ENCODE measurements at places on chromosomes 4 and X.

DNA sequence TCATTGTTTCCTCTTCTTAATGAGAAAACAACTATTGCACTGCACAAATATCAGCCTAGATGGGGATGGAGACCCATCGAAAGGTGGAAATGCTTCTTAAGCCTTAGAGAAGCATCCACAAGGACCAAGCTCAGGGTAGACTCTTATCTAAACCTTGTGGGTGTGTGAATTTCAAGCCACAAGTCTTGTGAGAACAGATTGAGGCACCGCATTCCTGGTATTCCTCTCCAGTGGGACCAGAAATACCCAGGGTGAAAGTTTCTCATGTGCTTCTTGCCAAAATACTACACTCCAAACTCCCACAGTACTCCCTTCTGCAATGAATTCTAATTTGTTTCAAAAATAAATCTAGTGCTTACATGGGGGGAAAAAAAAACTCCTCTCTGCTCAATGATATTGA, 375.6 kb downstream of the PDGFC start:
- DNase-seq, result no peak

- DNase-seq, result no peak
Measured at GRCh38 chrX:118726887-118727685, at the start of gene IL13RA1. IL13RA1 (plus strand) TSS chrX:118727606; CDS start chrX:118727639, 33 bp downstream.

GRCh38 chr4:108215055-108215454, 46.3 kb upstream of the LEF1 start:
- no peak for DNase-seq

DNA sequence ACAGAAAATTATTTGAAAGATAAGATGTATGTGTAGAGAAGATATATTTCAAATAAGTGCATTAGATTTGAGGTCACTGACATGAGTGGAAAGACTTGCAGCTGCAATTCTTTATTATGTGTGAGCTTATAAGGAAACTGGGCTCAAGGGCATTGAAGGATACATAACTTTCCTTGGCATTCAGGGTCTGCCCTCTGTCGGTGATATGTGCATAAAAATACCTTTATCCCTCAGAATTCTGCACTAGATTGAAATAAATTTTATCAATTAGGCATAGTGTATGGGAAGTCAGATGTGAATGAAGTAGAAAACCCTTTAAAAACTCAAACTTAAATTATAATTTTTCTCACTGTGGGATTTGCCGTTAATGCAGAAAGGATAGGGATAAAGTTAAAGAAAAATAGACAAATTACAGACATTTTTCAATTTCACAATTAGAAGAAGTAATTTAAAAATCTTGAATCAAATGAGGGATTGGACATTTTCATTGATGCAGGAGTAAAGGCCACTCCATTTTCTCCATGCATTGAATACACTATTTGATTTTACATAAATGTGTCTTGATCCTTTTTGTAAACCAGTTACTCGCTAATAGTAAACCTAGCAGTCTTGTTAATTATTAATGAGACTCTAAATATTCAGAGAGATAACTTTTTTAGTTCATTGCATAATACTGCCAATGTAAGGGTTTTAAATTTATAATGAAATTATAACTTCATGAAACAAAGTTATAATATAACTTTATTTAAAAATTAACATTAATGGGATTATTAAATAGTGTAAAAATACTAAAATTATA, 21.0 kb upstream of the ETNPPL start:
- DNase-seq, result no peak

- DNase-seq, result no peak
Measured at GRCh38 chr4:22427675-22428074, 88.2 kb downstream of the ADGRA3 start.

DNA sequence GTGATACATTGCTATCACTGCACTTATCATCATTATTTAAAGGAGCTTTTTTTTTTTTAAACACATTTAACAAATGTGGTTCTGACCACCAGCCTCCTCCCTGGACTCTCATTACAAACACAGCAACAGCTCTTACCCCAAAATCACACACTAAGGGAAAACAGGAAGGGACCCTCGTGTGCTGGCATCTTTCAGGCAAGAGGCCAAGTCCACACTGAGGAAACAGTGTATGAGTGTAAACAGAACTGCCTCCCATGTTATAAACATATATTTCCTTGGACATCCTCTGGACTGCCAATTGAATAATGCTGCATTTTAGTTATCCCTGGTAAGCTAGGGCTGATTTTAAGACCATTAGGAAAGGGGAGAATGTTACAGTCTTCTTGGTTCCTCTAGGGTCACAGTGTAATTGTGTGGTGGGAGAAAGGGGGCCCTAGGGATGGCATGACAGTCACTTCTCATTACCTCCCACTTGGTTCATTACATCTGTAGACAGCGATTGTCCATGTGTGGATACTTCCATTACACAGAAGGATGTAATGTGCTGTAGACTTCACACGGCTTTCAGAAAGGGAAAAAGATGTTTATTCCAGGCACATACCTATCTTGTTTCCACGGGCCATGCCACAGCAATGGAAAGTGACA, 244.6 kb upstream of the TET2 start:
- DNase-seq, result no peak

- DNase-seq, result no peak
Measured at GRCh38 chr4:168758351-168758876, 251.6 kb downstream of the CBR4 start.

DNA sequence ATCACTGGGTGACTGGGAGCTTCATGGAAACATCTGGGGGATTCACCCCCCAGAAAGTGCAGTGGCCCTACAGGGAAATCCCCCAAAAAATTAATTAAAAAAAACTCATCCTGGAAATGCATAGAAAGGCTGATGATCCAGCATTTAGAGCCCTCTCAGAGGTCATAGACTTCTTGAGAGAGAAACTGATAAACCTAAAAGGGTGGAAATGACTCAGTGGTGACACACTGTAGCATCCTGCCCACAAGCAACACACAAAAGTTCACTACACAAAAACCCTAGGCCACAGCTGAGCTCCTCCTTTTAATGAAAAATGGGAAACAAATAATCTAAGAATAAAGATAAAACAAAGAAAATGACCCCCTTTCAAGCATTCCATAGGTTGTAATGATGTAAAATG, 911.5 kb downstream of the GLUD2 start:
- DNase-seq, result no peak

DNA sequence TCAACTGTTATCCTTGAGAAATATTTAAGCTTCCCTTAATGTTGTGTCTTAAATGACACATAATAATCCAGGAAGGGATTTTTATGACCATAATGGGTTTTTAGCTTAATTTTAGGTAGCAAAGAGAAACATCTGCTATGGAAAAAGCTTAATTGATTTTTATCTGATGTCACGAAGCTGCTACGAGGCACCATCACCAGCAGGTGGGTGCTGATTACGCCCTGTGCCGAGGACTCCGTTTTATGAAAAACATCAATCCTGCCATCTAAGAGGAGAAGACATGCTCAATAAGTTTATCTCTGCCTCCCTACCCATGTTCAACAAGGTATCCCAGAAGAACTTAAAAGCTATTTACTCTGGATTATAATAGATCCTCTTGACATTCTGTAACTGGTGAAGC, 280.6 kb upstream of the ZFP42 start:
- no peak for DNase-seq

GRCh38 chr4:82784681-82785610, 13.7 kb downstream of the SCD5 start:
- DNase-seq, result no peak

GRCh38 chrX:18702362-18703195, 4.9 kb upstream of the PPEF1 start:
- no peak for DNase-seq

GRCh38 chrX:51456814-51457213, 39.6 kb downstream of the NUDT11 start:
- no peak for DNase-seq

- DNase-seq, result no peak
Measured at GRCh38 chr4:95531141-95531540, 17.6 kb downstream of the UNC5C start.

DNA sequence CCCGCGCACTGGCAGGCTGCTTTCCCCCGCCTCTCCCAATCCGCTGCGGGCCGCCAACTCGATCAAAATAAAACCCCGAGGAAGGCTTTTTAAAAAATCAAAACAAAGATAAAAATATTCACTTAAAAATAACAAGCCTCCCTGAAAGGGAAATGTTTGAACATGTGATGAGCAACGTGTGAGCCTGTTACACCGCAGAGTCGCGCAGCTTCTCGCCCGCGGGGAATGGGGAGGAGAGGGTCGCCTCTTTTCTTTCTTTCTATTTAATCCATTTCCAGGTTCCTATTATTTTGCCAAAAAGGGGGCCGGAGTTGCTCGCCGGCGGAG, 326.0 kb upstream of the F9 start:
- no peak for DNase-seq

DNA sequence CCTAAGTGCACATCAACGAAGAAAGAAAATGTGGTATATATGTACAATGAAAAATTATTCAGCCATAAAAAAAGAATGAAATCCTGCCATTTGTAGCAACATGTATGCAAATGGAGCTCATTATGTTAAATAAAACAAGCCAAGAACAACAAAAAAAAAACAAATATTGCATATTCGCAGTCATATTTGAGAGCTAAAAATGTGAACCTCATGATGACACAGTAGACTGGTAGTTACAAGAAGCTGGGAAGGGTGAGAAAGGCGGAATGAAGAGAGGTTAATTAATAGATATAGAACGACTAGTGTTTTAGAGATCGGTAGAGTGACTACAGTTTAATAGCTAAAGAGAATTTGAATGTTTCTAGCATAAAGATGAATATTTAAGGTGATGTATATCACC, 89.2 kb downstream of the PDS5A start:
- no peak for DNase-seq

GRCh38 chrX:13684361-13684760, 4.6 kb upstream of the RAB9A start:
- DNase-seq, result no peak

- DNase-seq, result peak; percentile 74
Measured at GRCh38 chrX:71128915-71129765, 10.7 kb downstream of the MED12 start.

- DNase-seq, result no peak
Measured at GRCh38 chrX:17633546-17633945, 103.7 kb upstream of the SCML1 start.

DNA sequence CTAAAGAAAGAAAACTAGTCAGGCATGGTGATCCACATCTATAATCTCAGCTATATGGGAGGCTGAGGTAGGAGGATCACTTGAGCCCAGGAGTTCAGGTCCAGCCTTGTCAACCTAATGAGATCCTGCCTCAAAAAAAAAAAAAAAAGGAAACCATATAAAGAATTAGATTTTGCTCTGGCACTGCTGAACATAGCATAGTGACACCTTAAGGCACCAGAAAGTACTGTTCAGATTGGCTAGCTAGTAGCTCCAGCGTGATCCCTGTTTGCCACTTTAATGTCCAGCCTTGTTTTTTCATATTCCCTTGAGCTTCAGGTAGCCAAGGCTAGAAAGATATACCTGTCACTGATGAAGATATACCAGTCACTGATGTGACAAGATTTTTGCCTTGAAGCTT, 34.1 kb downstream of the EXOC1 start:
- no peak for DNase-seq

DNA sequence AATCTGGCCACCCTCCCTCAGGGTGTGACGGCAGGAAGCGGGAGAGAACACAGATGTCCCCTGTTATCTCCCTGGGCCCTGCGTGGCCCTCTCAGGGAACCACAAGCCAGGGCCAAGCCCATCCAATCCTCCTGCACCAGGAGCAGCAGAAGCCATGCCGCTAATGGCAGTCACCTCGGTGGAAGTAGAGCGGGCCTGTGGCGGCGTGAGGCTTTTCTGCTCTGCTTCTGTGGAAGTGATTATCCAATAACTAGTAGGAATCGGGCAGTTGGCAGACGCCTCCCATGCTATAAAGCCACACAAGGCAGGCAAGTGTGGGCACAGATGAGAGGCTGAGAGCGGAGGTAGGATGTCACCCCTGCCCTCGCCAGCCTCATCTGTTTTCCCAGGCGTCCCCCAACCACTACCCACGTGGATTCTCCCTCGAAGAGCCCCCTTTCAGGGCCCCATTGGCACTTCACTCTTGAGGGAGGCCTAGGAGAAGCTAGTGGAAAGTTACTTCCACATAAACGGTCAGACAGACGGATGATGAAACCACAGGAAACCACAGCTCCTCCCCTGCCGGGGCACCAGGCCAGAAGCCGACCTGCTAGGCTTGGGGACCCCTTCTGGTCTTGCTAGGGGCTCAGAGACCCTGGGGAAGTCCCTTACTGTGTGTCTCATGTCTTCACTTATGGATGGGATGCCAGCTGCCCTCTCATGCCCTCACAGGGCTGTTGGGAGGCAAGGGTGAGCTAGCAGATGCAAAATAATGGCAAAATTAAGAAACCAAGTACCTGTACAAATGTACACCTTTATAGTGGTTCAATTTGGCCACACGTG, 18.8 kb upstream of the TMSB4X start:
- peak; percentile 74 for DNase-seq

- no peak for DNase-seq
Measured at GRCh38 chr4:156971165-156971675, 379 bp downstream of the PDGFC start.
